ENCODE measurements at places on chromosomes 5 and 9.

DNA sequence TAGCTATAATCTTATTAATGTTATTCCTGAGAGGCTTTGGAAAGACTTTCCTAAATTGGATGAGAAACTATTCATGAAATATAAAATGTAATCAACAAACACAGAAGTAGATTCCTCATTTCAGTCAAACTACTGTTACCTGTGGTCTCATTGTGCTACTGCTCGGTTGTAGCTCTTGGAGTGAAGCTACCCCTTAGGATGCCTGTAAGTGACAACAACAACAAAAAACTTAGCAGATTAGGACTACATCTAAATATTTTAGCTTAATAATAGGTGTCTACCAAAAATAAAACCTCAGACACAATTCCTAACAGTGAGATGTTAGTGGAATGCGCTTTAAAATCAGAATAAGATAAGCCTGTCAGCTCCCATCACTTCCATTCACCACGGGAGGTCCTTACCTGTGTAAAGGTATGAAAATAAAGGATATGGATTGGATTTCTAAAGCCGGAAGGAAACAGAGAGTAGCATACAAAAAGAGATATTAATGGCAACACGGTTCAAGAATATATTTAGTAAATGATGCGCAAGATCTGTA, 369.2 kb downstream of the OSTF1 start:
- no peak for DNase-seq

DNA sequence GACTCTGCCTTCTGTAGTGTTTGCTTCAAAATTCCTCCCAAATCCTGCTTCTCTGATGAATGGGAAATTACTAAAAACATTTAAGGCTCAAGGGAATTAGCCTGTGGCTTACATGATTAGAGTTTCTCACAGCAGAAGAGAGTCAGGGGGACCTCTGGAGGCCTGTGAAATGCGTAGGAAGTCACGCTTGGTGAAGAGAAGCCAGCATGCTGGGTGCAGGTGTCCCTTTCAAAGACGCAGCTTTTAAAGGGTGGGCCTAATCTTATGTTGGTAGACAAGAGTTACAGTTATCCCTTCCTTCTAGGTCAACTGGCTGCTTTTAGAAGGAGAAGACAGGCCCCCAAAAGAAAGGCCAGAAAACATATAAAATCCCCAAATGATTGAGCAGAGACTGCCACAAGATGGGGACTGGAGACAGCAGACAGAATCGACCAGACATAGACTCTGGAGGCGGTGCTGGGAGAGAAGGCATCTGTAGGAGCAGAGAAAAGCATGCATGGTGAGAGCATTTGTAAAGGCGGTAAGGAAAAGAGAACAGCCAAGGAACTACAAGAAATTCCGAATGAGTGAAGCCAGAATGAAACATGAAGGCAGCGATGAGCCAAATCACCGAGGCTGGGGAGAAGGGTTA, 42.3 kb downstream of the B4GALT1 start:
- DNase-seq = no peak

GRCh38 chr9:98570663-98571440, 137.9 kb downstream of the GABBR2 start:
- DNase-seq = no peak

- DNase-seq = no peak
Observed at GRCh38 chr5:10577371-10578292, 13.8 kb downstream of the ANKRD33B start.

DNA sequence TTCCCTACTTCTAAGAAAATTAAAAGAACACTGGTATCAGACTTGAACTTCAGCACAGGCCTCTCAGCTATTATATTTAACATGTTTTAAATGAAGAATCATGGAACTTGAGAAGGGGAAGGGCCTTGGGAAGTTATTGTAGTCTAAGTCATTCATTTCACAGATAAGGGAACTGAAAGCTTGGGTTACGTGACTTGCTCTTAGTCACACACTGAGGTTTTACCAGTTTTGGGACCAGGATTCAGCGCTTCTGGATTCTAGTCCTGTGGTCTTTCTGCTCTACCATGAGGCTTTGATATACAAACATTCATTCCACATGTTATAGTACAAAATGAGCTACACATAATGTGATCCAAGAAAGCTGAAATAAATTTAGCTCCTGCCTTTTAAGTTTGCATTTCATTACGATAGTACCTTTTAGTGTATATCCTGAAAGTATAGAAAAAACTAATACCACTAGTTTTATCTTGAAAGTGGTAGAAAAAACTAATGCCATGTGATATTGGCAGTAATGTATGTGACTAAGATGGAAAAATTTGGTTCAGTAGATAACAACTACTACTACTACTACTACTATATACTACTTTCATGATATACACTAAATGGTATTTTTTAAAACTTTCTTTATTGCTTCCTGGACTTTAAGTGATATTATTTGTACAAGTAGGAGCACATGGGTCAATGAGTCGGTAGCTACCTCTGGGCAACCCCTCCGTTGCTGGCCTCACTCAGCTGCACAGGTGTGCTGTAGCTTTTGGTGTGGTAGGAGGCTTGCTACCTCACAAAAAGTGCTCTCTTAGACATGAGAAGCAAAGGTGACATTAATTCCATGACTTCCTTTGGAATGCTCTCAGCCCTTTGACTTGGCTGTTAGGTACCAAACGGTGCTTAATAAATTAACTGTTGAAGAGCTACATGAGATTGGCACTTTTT, 40.7 kb downstream of the F2RL2 start:
- DNase-seq = no peak

DNA sequence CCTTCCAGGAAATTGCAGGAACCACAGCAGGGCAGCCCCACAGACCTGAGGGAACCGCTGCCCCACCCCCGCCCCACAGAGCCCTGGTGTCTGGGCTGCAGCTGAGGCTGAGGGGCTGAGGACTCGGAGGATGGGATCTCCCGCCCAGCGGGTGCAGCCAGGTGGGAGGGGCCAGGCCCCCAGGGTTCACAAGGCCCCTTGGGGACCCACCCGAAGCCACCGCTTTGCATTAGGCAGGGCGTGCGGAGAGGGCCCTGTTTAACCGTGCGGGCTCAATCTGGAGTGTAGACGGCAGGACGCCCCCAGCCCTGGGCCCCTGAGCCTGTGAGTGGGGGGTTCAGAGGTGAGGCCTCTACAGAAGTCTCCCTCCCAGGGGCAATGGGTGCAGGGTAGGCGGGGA, 10.8 kb downstream of the NOTCH1 start:
- DNase-seq = no peak

- no peak for DNase-seq
Observed at GRCh38 chr5:149500922-149501582, 50.2 kb downstream of the CSNK1A1 start.

DNA sequence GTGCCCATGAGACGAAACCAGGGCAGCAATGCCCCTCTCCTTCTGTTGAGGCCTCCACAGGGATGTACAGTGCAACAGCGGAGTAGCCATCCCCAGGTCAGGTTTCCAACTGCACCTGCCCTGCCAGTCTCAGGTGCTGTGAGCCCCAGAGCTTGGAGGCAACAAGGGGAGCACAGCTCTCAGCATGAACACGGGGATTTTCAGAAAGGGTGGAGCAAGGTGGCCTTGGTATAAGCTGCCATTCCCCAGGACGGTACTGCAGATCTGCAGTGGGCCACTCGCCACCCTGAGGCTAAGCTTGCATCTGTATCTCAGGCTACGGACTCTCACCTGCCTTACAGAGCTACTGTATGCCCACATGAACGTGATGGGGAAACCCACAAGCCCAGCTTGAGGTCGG, 103.6 kb downstream of the GABBR2 start:
- DNase-seq = no peak

DNA sequence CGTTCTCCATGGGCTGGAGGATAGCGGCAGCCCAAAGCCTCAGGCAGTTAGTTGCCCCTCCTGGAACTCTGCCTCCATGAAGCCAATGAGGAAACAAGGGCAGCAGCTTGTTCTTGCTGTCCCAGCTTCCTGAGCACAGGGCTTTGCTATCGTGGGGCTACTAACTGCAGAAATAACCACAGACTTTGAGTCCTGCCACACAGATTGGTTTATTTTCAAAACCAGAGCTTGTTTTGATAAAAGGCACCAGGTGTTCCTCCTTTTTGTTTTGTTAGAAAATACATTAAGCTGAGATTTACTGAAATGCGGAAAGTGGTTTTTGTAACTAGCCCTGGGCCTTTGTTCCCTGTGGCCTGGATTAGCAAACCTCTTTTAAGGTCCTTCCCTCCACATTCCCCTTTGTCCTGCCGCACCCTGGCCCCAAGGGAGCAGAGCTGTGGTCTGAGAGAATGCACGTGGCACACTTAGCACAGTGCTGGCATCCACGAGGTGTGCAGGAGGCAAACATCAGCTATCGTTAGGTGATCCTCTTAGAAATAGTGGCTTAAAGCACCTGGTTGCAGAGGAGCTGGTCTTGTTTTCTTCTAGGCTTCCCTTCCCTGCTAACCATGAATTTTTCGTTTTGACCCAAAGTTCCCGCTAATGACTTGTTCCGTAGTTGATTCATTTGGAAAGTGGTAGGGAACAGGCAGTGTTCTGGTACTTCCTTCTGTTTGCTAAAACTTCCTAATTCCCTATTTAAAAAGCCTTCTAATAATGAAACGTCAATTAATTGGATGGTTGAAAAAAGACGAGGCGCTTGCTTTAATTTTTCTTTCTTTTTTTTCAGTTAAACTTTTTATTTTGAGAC, 21.5 kb downstream of the MVB12B start:
- no peak for DNase-seq

DNA sequence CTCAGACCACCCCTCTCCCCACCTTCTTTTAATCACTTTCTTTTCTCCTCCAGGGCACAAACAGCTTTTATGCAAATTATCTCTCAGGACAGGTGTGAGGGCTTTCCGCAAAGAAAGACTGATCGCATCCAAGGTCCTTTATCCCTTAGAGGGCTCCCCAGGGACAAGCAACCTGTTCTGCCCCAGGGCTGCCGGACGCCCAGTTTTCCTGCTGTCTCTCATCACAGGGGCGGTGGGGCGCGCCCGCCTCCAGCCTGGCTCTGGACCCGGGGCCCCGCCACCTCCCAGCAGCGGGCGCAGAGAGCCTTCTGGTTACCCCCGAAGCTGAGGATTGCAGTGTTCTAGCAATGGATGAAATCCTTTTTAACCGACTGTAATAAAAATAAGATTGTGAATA, 266.1 kb downstream of the CWC27 start:
- peak; percentile 14 for DNase-seq

DNA sequence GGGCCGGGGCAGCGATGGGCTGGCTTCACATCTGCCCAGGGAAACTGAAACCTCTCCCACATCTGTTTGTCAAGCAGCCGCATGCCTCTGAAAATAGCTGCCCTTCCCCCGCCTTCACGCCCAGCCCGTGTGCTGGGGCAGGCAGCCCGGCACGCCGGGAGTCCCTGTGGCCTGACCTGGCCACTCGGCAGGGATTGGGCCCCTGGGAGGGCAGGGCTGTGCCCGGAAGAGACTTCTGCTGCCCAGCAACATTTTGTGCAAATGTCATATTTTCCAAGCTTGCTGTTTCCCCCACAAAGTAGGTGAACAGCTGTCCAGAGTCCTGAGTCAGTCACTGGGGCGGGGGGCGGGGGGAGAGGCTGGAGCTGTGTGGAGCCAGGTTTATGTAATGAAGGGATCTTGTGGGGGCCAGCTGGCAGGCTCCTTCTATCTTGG, 8.2 kb downstream of the COL27A1 start:
- DNase-seq = peak; percentile 36

GRCh38 chr9:12684974-12685373, 8.2 kb upstream of the TYRP1 start:
- no peak for DNase-seq

DNA sequence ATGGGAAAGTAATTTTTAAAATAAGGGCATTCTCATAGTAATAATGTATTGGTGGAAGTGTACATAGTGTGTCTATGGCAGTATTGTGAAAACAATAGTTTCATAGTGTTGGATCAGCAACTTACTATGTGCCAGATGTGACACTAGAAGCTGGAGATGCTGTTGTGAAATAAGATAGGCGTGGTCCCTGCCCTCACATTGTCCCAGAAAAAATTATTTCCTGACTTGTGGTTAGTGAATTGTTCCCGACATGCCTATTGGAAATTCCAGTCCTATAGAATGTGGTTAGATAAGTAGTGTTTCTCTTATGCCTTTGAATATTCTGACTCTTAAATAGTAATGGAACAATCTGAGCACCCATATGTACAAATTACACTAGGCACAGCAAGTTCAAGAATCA, 55.3 kb upstream of the MTAP start:
- DNase-seq = no peak

GRCh38 chr9:121194730-121195129, 6.9 kb downstream of the RAB14 start:
- DNase-seq = no peak

GRCh38 chr5:132708645-132709044, 28.7 kb downstream of the KIF3A start:
- no peak for DNase-seq

DNA sequence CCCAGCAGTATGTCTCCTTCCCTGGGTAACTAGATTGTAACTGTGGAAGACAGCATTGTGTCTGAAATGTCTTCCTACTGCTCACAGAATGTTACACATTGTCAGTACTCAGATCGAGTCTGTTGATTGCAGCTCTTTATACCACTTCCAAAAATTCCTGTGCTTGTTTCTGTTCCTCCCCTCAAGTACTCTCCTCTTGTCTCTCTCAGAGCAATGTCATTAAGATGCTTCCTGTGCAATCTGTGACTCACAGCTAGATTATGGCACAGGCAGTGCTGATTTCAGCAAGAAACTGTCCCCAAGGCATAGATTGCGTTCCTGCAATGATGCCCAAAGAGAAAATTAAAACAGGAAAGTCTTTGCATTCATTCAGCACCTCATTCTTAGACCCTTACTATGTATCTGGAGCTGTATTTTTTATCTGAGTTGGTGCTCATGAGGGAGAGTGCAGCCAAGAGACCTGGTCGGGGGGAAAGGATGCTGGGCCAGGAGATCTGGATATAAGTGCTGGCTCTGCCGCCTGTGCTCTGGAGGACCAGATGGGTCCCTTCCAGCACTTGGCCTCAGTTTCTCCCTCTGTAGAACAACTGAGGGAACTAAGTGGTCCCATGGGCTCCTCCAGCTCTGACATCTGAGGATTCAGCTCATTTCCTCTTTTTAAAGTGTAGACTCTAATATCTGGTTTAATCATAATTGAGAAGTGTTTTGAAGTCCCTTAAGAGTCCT, 40.8 kb upstream of the GNPDA1 start:
- no peak for DNase-seq

GRCh38 chr9:81266674-81267073, 422.7 kb downstream of the TLE1 start:
- no peak for DNase-seq

- DNase-seq = no peak
Observed at GRCh38 chr5:52786949-52787599, 642 bp upstream of the ITGA1 start.

Measured in cortex of kidney (tissue), 1 donor.